CD8-positive, alpha-beta T cell (primary cell): ENCODE measurements at places on chromosomes 2 and 18.

DNA sequence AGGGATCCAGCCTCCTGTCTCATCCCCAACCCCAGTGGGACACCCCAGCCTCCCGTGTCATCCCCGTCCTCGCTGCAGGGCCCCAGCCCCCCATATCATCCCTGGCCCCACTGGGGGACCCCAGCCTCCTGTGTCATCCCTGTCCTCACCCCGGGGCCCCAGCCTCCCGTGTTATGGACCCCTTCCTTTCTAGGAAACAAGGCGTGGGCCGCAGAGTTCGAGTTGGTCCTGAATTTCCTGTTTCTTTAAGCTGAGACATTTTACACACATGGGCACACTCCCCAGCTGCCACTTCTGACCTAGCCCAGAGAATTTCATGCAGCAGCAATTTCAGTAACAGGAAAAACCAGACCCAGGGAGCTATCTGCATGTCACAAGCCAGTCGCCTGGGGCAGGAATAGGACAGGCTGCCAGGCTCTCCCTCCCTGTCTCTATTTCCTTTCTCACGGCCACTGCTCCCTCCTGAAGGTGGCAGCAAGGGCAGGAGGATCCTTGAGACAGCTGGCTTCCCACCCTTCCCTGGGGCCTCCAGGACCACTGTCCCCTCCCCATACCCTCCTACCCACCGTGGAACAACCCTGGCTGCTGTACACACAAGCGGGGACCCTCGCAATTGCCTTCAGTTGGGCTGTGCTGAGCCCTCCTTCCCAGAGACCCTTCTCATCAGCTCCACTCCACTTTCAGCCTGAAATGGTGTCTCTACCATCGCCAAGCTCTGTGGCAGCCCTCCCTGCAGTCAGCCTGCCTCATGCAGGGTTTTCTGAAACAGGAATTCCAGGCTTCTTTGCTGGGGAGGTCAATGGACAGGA, 141.9 kb upstream of the ID2 start:
- DNase-seq = no peak

DNA sequence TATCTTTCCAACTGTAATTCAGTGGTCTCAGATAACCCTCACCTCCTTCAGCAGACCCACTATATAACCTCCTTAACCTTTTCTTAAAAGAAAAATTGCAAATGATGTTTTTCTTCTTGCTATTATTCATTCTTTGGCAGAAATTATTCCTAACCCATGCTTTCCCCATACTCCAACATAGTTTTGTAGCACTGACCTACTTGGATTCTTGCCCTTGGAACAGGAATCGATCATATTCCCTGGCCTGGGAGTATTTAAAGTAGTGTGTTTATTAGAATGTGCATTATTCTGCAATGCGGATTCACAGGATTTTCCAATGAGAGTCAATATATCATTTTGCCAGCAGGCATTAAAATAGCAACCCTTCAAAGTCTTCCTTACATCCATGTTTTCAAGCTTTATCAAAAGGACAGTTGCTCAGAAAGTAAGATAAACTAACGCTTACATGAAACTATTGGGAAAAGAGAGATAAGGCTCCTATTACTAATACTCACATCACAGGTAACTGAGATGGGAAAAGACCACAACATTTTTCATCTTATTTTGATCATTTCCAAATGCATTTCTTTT, 37.4 kb downstream of the CHN1 start:
- DNase-seq = no peak

DNA sequence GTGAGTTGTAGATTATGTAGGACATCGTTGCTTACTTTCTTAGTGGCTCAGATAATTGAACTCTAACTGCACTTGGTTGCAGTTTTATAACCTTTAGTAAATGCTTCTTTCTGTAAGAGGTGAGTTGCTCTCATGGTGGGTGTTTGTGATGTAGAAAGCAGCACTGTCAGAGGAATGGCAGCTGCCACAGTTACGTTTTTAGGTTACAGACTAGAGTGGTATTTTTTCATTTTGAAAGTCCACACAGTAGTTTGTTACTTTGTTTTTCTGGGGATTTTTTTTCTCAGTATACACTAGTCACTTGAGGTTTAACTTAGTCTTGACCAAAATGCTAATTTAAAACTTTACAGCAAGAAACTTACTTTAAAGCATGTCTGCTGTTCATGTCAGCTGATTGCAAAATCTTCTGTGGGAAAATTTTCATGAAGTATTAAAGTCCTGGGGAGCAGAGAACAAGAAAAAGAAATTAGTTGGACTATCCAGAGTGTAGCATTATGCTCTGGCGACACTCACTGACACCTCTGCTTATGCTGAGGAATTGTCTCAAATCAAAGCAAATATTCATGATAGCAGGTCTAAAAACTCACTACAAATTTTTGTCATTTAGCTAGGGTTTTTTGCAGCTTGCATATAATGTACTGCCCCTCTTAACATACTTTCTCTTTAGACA, 14.8 kb downstream of the AFTPH start:
- DNase-seq = no peak

DNA sequence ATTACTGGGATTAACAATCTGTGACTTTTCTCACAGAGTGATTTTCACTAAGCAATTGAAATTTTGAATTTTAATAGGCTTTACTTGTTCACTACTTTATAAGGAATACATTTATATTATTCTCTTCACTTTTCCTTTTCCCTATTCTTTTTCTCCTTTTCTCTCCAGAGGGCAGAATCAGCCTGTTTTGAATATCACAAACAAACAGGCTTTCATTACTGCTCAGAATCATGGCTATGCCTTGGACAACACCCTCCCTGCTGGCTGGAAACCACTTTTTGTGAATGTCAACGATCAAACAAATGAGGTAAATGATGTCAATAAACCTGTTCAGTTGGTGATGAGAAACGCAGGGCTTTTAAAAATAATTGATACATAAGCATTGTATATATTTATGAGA, 35.3 kb downstream of the CPS1 start:
- no peak for DNase-seq

- peak; percentile 73 for DNase-seq
These were observed 11.6 kb downstream of the CD28 start for GRCh38 chr2:203718087-203718486.
